ENCODE measurements at places on chromosomes 6 and 20. TPM values are rescaled to one million over a fixed set of nuclear protein-coding genes. Genes with fewer than 3 reads are reported as not detected.

- peak; percentile 57 for DNase-seq
Measured at GRCh38 chr20:38148328-38149102, 16.6 kb downstream of the TGM2 start.

- no peak for DNase-seq
Measured at GRCh38 chr6:19818805-19819204, 18.4 kb upstream of the ID4 start.

DNA sequence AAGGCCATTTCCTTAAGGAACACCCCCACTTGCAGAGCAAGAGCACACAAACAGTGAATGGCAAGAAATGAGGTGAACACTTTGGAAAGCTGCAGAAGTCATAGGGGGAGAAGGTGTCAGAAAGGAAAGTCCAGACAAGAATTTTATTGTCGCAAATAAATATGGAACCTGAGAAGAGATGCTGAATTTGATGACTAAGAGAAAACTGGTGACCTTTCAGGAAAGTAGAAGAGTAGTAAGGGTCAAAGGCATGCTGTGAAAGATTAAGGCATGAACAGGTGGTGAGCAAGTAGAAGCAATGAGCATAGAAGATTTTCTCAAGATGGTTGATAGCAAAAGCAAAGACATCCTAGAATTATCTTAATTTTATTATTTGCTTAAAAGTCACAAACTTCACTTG lies 194.2 kb downstream of the KCNQ5 start:
- DNase-seq, result no peak

Gene HDGFL1
- total RNA-seq, result not detected

DNA sequence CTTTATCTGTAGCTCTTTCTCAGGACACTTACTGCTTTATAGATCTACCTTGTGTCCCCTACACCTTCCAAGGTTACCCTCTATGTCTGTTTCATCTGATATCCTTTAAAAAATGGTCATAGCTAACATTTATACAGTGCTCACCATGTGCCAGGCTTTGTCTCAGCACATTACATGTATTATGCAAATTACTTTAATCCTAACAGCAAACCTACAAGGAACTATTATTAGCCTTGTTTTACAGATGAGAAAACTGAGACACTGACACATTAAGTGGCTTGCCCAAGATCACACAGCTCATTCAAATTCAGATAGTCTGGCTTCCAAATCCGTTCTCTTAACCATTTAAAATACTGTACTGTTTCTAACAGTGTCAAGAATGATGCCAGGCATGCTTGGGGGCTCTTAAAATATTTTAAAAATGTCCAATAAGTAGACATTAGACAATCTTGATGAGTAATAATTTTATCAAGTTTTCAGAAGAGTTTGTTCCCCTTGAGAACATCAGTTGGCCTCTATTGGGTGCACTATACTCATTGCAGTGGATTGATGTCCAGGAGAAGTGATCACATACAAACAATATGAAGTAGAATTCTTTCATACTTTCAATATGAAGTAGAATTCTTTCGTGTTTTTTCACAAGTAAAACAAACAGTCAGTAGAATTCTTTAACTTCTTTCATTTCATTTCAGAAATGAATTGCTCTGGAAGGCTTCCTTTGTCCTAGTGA lies 69.6 kb downstream of the DNAH8 start:
- no peak for DNase-seq

Measured in kidney (tissue), 22 donors.